ENCODE measurements at places on chromosomes 7 and 10. TPM values are rescaled to one million over a fixed set of nuclear protein-coding genes. Genes with fewer than 3 reads are reported as not detected.

DNA sequence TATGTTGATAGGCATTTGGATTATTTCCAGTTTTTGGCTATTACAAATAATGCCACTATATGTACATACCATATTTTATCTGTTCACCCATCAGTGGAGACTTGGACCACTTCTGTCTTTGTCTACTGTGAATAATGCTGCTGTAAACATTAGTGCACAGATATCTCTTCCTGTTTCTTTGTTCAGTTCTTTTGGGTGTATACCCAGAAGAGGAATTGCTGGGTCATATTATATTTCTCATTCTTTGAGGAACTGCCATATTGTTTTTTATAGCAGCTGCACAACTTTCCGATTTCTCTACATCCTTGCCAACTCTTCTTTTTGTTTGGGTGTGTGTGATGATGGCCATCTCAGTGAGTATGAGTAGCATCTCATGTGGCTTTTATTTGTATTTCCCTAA, 218.0 kb downstream of the LRMDA start:
- no peak for DNase-seq

DNA sequence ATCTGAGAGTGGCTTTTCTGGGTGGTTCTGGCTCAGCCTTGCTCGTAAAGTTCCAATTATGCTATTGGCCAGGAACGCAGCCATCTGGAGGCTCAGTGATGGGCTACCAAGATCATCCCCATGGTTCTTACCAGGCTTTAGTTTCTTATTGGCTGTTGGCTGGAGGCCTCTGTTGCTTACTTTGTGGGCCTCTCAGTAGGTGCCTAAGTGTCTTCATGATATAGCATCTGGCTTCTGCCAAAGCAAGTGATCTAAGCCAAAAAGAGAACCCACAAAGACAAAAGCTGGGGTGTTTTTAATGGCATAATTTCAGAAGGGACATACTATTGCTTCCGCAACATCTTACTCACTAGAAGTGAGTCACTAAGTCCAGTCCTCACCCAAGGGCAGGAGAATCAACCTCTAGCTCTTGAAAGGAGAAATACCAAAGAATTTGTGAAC, 132.0 kb upstream of the MDFIC start:
- DNase-seq = no peak

GRCh38 chr7:40604601-40605438, 470.0 kb downstream of the SUGCT start:
- DNase-seq = peak; percentile 48

DNA sequence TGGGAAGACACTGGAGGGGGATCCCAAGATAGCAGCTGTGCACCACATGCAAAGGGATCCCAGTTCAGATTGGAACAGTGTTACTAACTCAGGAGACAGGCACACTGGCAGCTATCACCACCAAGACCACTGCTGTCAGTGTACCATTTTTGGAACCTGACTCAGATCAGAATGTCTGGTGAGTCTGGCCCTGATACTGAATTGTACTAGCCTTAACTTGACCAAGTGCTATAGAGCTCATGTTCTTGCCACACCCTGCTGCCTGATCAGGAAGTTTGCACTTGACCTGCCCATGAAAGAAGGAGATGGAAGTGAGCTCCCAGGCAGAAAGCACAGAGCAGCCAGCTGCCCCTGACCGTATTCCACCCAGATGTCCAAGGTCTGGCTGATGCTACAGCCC, 4.8 kb upstream of the PRRT4 start:
- no peak for DNase-seq

DNA sequence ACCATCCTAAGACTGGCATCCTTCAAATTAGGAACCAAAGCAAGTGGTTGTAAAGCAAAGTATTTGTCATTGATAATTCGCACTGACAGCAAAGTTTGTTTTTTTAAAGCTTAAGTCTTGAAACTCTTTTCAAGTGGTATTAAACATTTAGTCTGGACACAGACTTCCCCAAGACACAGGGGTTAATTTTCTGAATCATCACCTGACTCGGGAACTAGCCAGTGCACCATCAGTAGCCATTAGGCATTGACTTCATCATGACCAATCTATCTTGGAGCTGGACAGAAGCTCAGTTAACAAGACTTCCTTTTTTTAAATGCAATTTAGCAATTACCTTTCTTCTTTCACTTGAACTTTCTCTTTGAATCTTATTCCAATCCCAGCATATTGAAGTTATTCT, 210.6 kb downstream of the ZNF365 start:
- no peak for DNase-seq

GRCh38 chr10:123665491-123666286, 466 bp upstream of the GPR26 start:
- DNase-seq = no peak

DNA sequence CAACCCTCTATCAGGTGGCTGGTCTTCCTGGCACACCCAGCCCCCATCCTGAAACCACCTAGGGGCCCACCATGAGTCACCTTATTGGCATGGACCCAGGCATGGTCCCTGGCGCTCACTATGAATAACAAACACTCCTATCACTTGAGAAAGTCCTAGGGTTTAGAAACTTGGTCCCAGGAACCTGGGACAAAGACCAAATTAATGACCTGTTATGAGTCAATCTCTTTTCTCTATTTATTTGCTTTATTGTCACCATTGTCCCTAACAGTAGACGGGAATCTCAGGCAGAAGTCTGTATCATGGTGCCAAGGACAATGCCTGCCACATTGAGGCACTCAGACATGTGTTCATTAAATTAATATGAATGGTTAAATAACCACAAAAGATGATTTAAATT, 599.6 kb upstream of the C7orf33 start:
- no peak for DNase-seq

- DNase-seq = no peak
Observed at GRCh38 chr7:28044825-28045224, 135.8 kb downstream of the JAZF1 start.

- DNase-seq = no peak
Observed at GRCh38 chr10:106182542-106182941, 982.0 kb downstream of the SORCS1 start.

DNA sequence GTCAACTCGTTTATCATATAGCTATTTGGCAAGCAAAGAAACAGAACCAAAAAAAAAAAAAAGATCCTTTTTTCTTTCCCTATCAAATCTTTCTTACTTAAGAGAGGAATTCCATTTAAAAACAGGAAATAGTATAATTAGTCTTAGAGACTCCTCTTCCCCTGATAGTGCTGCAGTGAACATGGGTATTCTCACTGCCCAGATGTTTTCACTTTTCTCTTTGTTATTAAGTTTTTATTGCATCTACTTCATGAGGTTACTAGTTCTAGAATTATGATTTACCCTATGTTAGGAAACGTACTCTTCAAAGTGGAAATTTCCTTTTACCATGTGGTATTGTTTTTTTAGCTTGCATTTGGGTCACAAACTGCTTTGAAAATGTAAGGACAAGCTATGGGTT, 8.5 kb downstream of the CASP2 start:
- DNase-seq = no peak

GRCh38 chr10:122561792-122562191, 1.2 kb downstream of the DMBT1 start:
- no peak for DNase-seq

GRCh38 chr7:83514977-83515376, 134.0 kb downstream of the SEMA3E start:
- no peak for DNase-seq

- DNase-seq = no peak
Observed at GRCh38 chr10:127094984-127095383, 101.4 kb downstream of the INSYN2A start.

DNA sequence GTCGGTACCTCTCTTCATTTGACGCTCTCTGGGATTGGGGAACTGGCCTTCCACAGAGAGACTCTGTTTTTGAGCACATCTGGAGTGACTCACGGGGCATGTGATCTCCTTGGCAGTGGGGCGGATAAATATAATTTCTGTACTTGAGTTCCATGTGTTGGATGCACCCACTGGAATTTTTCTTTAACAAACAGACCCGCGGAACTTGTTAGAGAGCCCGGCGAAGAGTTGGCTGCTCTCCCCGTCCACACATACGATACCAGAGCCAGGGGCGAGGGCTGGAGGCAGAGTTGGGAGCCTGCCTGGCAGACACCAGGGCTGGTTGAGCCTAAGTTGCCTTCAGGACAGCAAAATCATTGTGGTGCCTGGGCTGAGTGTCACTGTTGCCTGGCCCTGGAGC, at the start of gene FAM180A:
FAM180A (minus strand) TSS at position 44 of the 400 bp plus-strand sequence. CDS start 233 bp downstream, outside the sequence.
- DNase-seq = no peak

DNA sequence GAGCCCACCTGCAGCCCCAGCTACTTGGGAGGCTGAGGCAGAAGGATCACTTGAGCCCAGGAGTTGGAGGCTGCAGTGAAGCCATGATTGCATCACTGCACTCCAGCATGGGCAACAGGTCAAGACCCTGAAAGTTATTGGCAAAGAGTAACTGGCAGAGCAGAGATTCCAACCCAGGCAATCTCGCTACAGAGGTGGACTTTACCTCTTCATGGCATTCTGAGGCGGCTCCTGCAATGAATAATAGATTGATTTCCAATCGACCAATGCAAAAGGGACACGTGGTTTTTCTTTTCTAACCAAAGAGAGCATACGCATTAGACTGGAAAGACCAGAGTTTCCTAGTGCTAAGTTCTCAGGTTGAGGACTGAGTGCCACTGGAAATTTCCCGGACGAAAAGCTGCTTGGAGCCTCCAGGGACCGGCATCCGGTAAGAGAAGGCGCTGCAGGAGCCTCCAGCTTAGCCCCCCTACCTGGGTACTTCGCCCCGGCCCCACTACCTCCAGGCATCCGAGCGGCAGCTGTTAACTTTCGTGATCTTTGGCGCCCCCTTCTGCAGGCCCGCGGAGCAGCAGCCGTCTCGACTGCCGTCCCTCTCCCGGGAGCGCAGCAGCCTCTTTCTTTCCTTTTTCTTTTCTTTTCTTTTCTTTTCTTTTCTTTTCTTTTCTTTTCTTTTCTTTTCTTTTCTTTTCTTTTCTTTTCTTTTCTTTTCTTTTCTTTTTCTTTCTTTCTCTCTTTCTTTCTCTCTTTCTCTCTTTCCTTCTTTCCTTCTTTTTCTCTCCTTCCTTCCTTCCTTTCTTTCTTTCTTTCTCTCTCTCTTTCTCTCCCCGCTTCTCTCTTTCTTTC, 4.1 kb downstream of the MBLAC1 start:
- peak; percentile 84 for DNase-seq

DNA sequence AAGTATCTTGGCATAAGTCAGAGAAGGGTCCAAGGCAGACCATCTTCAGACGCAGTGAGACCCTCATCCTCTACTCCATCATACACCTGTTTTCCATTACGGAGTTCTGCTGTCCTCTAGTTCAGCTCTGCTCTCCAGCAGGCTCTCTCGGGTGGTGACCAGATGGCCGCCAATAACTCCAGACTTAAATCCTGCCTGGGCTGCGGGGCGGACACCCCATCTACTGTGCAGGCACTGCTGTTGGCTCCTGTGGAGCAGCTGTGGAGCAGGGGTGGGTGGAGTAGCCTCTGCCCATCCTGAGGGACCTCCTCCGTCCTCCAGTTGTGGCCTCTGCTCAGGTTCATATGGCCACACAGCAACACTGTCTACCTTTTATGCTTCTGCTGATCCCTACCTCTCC, 608.1 kb downstream of the SDK1 start:
- DNase-seq = no peak

DNA sequence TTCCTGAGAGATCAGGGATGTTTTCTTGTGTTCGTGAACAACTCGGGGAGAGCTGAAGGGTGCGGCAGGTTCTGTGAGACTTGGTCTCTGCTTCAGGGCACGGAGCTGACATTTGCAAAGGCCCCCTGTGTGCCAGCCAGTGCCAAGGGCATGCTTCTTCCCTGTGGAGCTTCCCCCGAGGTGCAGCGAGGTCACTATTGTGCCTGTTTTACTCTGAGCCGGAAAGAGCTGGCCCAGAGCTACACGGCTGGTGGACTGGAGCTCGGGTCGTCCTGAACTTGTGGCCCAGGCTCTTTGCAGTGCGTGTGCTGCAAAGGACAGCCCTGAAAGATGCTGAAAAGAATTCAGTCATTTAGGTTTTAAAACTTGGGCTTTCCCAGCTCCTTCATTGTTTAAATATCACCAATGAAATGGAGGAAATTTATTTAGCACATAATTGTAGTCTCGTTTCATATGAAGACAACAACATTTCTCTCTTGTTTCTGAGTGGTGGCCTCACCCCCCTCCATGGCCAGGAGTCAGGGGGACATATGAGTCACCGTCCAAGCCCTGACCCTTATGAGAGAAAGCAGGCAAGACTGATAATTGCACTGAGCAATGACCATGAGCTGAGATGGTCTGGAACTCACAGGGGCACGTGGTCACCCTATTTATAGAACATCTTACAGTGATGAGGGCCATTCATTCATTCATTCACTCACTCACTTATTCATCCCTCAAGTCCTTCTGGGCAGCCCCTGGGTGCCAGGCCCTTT, 102.6 kb downstream of the PTPRE start:
- DNase-seq = no peak

The AOAH gene
- total RNA-seq = 0.10 TPM

The SDK1 gene
- total RNA-seq = 3.4 TPM

The EBLN1 gene
- total RNA-seq = not detected

The ANKRD30A gene
- total RNA-seq = not detected

The SLC26A5 gene
- total RNA-seq = not detected

The ELOVL3 gene
- total RNA-seq = 0.53 TPM

The PNLIPRP1 gene
- total RNA-seq = not detected

Data from SJCRH30 (cell line).